ENCODE measurements at places on chromosomes 16 and 17.
A peak's percentile ranks its signal among the peaks of the same experiment; 100 is the strongest.

DNA sequence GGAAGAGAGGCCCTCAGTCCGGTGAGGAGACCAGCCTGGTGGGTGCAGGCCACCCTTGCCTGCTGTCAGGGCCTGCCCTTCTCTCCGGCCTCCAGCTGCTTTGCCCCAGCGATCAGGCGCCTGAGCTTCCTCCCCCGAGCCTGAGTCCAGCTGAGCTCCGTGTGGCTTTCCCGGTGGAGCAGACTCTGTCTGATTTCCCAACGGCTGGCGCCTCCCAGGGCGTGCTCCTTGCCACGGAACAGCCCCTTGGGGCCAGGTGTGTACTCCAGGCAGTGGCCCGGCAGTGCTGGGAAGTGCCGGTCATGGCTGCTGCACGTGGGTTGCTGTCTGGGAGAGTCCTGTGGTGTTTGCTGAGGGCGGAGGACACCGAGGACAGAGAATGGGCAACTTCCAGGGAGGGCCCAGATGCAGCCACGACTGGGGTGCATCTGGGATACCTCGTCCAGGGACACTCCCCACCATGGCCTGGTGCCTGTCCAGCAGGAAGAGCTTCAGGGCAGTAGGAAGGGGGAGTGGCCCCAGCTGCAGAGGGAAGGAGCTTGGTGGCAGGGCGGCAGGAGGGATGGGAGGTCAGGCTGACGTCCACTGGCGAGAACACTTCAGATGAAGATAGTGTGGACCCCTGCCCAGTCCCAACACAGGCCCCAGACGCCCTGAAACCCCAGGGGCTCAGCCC is 22.5 kb downstream of the METRNL start:
- DNase-seq: no peak

DNA sequence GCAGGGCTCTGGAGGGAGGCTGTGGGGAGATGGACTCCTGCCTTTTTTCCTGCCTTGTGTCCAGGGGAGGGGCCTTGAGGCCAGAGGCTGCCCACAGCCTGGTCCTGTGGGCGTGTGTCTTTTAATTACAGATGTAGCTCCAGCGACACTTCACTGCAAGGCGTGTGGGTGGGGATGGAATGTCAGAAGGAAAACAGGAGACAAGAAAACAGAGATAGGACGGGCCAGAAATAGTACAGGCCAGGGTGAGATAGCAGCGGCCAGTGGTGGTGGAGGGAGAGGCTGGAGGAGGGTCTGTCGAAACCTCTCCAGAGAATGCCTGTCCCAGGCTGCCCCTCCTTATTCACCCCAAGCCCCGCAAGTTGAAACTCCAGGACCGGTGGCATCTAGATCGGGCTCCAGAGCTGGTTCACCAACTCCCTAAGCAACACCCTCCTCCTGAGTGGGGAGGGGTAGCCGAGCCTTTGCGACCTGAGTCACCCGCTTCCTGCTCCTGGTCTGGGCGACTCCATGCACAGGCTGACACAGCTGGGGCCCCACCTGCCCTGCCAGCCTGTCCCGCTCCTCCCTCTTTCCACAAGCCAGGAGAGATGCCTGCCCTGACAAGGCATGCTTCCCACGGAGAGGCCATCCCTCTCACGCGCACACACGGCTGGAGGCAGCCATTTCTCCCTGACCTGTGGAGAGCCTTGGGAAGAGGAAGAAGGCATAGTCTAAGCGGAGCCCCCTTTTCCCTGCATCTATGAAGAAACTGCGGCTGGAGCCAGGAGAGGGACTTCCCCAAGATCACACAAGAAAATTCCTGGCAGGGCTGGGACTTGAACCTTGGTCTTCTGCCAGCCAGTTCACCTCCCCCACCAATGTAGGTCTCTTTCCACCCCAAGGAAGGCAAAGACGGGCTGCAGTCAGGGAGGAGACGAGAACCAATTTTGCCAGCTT is 6.6 kb upstream of the JUP start:
- DNase-seq: peak; percentile 58

GRCh38 chr17:72171703-72172667 is 51.2 kb downstream of the SOX9 start:
- peak; percentile 59 for DNase-seq

GRCh38 chr17:36623281-36623680 is 21.9 kb downstream of the MRM1 start:
- no peak for DNase-seq

DNA sequence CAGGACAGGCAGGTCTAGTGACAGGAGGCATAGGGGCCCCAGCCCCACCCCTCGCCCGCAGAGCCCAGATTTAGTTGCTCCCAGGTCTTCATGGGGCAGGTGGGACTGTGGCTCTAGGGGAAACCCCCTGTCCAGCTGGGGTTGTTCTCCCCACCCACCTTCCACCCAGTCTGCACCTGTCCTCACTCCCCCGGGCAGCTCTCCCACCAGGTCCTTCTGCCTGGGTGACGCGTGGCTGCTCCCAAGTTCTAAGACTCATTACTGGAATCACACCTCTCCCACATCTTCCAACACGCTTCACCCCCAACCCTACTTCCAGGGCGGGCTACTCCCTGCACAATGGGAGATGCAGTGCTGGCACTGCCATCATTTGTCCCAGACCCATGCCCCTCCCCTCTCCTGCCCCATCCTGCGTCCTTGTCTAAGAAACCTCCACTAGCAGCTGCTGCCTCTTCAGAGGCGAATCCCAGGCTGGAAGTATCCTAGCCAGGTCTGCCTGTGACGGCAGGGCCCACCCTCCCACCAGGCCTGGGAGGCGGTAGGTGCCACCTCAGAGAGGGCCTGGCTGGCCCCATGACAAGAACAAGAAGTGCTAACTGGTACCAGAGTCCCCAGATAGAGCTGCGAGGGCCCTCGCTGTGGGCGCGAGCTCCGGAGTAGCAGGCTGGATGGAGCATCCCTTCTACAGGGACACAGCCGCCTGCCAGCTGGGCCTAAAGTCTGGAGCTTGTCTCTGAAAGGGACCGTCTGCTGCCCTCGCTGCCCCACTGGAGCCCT is 22.8 kb downstream of the GRIN2C start:
- no peak for DNase-seq

GRCh38 chr16:65945493-65945892 is 421.0 kb upstream of the CDH5 start:
- DNase-seq: no peak

GRCh38 chr17:36550491-36551417 is 6.0 kb downstream of the GGNBP2 start:
- no peak for DNase-seq

GRCh38 chr16:86517033-86517432 is 6.7 kb downstream of the FOXF1 start:
- DNase-seq: no peak

DNA sequence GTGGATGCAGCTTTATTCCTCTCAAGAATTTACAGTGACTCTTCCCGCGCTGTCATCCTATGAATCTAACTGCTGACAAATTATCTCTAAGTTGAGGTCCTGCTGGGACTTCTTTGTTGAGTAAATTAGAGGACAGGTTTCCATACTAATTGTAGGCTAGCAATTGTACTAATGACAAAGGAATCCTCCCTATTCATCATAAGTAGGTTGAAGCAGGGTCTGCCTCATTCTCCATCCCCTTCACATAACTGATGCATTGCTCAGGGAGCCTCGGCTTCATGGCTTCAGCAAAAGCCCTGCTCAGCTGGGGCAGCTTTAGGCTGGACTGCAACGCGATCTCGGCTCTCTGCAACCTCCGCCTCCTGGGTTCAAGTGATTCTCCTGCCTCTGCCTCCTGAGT is 83.1 kb upstream of the IRX6 start:
- no peak for DNase-seq

DNA sequence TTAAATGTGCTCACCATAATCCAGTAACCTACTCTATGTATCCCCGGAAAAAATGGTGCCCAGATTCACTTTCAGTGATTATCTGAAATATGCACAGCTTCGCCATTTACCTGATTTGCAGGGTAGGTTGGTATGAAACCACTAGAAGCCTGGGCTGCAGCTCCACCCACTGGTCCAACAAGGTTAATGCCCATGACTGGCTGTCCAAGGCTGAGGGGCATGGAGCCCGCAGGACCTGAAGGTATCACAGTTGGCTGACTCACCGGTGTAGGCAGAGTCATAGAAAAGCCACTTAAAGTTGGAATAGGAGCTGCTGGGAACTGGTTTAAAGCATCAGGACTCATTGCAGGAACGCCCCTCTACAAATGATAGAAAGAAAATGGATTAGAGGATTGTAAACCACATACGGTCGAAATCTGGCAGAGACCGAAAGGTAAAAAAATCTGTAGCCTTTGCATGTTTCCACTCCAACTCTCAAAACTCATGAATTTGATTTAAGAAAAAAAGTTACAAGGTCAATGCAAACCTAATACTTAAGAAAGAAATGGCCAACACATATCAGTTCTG is 38.6 kb downstream of the SYNRG start:
- DNase-seq: peak; percentile 30

DNA sequence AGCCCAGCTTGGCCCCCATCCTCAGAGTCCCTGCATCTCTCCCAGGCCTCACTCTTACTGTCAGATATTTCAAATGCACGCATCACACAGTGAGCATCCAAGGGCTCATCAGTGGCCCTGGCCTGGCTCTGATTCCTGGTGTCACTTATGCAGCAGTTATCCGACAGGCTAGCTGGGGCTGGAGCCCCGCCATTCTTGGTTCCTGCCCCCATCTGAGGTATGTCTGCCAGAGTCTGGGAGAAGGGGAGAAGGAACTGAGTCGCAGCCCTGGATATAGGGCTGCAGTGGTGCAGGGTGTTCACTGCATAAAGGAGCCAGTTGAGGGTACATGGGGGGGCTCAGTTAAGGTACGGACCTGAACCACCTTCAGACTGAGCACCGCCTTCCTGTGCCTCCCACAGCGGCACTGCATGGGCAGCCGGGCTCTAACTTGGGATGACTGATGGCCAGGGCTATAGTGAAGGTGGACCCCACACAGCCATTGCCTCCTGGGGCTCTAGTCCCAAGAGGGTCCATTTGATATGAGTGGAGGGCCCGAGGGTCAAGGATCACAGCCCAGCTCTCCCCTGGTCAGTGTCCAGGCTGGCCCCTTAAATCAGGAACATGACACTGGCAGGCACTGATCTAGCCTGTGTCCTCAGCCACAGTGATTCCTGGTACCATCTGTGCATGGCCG is 1.8 kb upstream of the RASD1 start:
- no peak for DNase-seq

DNA sequence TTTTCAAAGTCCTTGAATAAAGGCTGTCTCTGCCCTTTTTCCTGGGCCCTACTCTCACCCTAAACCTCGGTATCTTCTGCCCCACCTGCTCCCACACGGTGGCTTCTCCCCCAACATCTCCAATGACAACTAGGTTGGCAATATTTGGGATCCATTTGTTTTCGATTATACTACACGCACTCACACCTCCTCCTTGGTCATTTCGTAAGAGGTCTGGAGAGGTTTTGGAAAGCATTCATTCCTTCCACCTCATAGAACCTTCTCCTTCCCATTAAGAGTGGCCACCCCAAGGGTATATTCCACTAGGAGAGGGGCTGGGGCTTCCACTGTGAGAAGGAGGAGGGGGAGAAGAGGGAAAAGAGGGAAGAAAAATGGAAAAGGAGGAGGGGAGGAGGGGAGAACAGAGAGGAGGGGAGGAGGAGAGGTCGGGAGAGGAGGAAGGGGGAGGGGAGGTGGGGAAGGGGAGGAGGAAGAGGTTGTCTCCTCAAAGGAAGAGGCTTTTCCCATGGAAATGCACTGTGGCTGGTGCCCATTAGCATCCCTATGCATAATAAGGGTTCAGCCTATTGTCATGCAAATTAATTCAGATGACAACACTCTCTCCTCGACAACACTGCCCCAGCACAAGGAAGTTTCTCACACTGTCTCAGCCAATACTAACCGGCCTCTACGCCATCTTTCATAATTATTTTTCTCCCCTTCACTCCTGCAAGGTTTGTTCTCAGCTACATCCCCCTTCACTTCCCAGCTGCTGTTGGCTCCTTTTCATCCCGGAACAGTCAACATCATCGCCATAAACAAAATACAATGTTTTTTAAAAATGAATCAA is 30.0 kb downstream of the SOX9 start:
- no peak for DNase-seq

GRCh38 chr16:82295290-82296201 is 125.5 kb upstream of the MPHOSPH6 start:
- no peak for DNase-seq

- no peak for DNase-seq
Observed at GRCh38 chr16:307691-308312, 24.8 kb downstream of the PDIA2 start.

DNA sequence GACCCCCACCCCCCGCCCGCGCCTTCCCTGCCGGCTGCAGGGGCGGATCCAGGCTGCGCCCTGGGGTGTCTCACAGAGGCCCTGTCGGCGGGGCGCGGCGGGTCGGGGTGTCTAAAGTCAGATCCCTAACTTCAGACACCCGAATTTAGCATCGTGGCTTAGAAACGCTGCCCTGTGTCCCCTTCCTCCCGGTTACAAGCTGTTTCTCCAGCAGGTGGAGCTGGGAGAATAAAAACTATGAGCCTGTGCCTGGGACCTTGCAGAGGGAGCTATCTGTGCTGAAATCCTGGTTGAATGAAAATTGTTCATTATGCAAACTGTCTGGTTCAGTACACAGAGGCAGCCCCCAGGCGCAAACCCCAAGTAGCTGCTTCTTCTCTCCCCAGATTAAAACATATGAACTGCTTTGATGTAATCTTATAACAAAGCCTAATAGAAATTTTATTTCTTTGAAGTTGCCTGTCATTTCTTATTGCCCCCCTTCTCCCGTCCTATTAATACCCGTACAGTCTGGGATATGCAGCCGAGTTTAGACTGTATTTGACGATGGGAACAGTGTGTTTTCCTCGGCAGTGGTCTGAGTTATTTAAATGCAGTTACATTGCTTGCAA is 79.0 kb downstream of the RPA1 start:
- peak; percentile 92 for DNase-seq

DNA sequence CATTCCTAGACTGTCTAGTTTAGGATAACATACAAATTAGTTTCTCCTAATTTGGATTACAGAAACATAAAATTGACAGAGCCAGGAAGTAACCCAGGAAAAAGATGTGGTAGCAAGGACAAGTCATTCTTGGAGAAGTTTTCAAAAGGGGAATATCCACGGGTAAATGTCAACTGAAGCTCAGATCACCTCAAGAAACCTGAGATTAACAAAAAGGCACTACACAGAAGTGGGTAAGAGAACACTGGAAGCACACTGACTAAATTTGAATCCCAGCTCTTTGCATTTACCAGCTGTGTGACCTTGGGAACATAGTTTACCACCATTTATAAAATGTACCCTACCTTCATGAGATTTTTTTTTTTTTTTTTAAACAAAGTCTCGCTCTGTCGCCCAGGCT is 39.4 kb downstream of the TRAF4 start:
- DNase-seq: no peak

Data from tongue (tissue), 3 donors.